CD4-positive, alpha-beta T cell treated with Interleukin-4 for 1 hour (primary cell): ENCODE measurements at places on chromosomes 1 and 21.

DNA sequence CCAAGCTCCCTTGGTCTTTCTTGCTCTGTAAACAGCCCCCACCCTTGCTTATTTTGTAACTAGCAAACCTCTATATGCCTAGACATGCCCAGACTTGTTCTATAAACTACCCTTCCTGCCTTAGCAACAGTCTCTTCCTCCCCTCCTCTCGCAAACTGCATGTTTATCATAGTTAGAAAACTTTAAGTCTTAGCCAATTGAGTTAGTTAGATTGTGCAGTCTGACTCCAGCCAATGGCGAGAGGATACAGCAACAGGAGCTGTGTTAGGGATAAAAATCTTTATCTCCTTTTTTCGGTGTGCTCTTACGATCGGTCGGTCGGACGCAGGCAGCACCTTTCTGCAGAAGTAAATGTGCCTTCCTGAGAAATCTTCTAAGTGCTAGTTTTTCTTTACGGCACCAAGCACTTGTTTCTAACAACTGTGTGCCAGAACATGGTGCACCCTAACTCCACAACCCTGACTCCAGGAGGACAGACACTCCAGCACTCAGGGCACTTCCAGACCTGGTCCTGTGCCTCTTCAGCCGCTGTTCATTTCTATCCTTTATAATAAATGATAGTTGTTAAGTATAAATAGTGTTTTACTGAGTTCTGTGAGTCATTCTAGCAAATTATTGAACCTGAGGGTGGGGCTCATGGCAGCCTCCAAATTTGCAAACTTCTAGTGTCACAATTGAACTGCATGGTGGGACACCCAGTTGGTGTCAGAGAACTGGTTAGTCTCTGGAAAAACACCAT lies 25.7 kb upstream of the GNG4 start:
- DNase-seq = no peak

DNA sequence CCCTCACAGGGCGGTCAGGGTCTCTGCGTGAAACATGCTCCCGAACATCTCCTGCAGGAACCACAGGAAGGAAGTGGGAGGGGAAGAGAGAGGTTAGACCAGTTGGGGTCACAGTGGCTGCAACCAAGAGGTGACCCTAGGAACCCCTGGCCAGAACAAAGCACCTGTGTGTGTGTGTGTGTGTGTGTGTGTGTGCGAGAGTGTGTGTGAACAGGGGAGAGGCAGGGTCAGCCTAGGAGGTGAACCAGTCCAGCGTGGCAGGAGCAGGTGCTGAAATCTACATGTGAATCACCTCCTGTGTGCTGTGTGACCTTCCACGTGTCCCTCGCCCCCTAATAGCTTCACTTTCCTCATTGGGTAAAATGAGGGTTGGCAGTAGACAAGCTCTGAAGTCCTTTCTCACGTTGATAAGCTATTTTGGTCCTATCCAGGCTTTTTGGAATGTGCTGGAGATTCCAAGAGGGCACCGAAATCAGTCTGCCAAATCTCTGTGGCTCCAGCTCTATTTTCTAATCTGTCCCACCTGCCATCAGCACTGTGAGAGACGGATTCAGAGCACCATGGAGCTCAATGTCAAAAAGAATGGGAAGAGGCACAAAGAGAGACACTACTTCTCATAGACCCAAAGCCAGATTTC lies 27.8 kb downstream of the SLC26A9 start:
- DNase-seq = no peak

GRCh38 chr21:44085491-44086321 lies 21.5 kb upstream of the PWP2 start:
- no peak for DNase-seq

DNA sequence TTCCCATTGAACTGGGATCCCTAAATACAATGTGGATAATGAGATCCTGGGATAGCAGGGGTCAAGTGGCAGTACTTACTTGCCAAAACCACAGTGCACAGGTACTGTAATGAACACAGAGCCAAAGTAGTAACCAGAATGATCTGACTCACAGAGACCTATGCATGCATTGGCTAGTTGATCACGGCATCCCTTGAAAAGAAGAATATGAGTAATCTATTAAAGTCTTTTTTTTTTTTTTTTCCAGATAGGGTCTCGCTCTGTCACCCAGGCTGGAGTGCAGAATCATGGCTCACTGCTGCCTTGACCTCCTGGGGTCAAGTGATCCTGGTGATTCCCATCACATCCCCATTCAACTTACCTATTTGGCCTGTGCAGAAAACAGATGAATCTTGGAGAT lies 29.4 kb upstream of the EIF4G3 start:
- DNase-seq = no peak

- DNase-seq = no peak
These were observed 27.5 kb downstream of the KAZN start for GRCh38 chr1:14625996-14626395.
